ENCODE measurements at places on chromosomes 4 and X.

- no peak for DNase-seq
Observed at GRCh38 chr4:1771555-1772305, 21.4 kb upstream of the FGFR3 start.

GRCh38 chr4:14434483-14434882 is 567.8 kb upstream of the CPEB2 start:
- DNase-seq: no peak

GRCh38 chr4:109969919-109970318 is 57.2 kb downstream of the EGF start:
- DNase-seq: no peak

DNA sequence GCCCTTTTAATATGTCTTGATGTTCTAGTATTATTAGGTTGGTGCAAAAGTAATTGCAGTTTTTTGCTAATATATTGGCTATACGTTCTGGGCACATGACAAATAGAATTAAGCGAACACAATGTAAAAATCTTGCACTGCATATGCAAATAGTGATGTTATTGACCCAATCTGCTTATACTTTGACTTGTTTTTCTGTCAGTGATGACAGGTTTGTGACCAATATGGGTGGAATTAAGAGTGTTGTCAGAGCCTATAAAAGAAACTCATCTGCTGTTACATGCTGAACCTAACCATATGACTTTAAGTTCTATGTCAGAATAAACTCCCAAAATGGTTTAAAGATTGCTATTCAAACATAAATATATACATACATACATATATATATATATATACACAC is 30.7 kb upstream of the HPGD start:
- no peak for DNase-seq

GRCh38 chr4:10017037-10017893 is 4.0 kb downstream of the SLC2A9 start:
- no peak for DNase-seq

- no peak for DNase-seq
Observed at GRCh38 chr4:84782517-84782916, 184.0 kb downstream of the WDFY3 start.

- DNase-seq: no peak
Observed at GRCh38 chr4:142707401-142707800, 138.7 kb downstream of the INPP4B start.

- peak; percentile 44 for DNase-seq
Observed at GRCh38 chrX:18146954-18147353, 73.7 kb downstream of the BEND2 start.

DNA sequence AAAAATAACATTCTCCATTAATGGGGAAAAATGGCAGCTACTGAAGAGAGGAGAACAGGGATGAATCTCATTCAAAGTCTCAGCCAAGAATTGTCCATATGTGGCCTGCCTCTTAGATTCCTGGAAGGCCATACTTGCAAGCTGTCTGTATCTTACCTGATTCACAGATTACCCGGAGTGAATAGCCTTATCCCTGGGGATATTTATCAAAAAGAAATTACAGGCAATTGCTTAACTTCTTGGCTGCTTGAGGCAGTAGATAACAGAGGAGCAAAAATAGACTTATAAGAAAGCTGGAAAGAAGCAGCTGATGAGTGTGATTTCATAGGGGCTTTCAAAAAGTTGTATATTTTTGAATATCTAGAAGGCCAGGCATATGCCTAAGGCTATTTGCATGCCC is 68.8 kb upstream of the PPP1R2C start:
- DNase-seq: no peak

DNA sequence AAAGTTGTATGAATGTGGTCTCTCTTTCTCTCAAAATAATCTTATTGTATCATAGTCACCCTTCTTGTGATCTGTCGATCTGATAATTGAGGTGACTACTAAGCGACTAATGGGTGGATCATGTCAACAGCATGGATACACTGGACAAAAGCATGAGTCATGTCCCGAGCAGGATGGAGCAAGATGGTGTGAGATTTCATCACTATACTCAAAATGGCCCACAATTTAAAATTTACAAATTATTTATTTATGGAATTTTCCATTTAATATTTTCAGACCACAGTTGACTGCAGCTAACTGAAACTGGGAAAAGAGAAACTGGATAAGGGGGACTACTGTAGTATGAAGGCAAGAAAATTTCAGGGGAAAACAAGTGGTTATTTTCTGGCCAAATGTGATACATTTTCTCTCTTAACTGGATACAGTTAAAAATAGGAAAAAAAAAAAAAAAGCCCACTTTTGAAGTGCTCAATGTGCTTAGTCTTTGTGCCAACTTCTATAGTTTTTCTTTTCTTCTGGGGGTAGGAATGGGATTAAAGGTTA is 25.3 kb downstream of the FAM241A start:
- DNase-seq: no peak

DNA sequence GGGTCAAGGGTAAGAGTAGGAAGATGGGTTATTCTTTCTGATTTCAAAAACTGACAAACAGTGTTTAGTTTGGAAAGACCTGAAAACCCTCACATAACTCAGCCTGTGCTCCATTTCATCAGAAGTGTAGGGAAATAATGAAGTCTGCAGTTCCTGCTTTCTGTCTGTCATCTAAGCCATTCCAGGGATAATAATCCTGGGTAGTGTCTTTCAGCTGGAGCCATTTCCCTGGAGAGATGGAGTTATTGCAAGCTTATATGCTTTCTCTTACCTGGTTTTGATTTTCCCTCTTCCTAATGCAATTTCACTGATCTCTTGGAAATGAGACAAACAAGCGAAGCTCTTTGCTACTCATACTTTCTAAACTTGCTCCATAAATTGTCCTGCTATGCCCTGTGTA is 824.8 kb upstream of the LCORL start:
- no peak for DNase-seq

DNA sequence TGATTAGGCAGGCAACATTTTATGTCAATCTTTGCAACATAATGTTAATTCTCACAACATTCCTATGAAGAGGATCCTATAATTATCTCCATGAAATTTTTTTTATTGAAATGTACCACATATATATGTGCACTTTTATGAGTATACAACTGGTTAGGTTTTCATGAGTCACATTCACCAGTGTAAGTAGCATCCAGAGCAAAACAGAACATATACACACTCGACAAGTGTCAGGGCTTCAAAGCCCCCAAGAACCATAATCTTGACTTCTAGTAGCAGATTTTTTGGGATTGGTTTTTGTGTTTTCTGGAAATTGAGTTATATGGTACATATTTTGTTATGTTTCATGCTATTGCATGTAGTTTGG is 62.4 kb downstream of the ARHGAP10 start:
- no peak for DNase-seq

DNA sequence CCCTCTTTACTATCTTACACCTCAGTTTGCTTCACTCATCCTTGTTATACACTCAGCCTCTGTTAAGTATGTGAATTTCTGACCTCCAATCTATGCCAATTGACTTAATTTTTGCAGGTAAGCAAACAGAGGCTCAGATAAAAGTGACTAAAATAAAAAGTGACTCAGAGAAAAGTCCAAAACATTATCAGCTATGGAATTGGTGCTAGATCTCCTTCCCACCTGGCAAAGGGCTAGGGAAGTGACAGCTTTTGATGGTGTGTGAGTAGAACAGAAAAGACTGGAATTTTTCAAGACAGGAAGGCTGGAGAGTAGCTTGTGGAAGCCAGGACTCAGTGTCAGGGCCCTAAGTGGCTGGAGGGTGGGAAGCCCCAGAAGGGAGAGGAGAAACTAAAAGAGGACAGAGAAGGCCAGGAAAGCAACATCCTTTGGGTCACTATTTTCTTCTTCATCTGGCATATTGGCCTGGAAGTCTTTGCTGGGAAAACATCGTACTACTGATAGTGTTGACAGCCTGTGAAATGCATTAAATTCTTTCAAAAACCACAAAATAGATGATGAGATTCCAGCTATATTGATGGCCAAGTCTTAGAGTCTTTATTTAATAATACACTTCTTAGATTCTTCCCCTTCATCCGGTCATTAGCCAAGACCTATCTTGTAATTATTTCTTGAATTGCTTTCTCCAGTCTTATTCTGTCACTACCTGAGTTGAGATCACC is 392.8 kb downstream of the RAPGEF2 start:
- DNase-seq: no peak

GRCh38 chr4:17173300-17173699 is 274.9 kb upstream of the LDB2 start:
- DNase-seq: peak; percentile 38

DNA sequence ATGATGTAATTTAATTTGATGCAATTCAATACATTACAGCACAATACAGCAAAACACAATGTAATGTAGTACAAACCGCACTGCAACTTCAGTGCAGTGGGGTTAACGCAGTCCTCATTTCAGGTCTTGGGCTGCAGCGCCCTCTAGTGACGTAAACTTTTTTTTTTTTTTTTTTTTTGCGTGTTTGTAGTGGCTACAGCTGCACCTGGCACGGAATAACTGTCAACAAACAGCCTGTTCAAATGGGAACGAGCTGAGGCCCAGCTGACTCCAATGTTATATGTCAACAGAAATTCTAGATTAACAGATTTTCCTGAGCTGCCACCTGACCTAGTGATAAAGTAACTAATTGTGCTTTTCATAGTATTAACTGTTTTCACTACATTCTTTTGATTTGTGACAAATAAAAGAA is 33.5 kb upstream of the RASSF6 start:
- peak; percentile 67 for DNase-seq

DNA sequence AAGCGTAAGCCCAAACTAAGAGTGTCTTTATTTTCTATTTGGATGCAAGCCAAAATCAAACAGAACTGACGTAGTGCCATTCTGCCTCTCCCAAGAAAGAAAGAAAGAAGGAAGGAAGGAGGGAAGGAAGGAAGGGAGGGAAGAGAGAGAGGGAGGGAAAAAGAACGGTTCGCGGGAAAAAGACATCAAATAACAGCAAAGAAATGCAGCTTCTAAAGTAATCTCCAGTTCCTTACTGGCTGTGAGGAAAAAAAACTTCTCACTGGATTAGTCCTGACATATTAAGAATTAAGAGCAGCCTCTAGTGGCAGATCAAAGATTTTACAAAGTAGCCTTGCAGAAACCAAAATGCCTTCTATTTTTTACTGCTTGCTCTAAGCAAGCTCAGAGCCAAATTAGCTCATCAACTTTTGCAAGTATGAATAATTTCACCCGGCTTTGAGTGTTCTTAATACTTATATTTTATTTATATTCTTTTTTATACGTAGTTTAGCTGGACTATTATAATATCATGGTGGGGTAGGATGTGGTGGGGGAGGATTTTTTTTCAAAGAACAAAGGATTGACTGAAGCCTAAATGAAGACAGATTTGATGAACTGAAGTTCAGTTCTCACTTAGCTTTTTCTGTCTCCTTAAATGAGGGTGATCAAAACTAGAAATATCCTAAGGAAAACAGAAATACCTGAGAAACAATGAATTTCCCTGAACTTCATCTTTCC is 36.6 kb downstream of the PITX2 start:
- DNase-seq: peak; percentile 61

DNA sequence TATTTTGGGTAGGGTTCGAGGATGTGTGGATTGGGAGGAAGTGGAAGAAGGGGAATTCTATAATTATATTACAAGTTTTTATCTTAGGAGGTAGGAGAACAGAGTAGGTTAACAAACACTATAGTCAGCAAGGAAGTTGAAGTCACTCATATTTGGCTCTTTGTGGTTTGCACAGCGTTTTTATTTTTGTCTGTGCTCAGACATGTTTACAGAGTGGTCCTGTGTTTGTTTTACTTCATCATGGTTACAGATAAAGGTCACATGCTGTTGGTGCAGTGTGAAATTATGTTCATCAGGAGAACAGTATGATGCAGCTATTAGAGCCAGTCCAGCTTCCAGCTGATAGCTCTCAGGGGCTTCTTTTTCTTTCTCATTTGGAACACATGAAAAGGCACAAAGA is 299.9 kb upstream of the SFRP2 start:
- no peak for DNase-seq

- DNase-seq: peak; percentile 57
Observed at GRCh38 chr4:185183622-185184281, 20.0 kb downstream of the CFAP97 start.

DNA sequence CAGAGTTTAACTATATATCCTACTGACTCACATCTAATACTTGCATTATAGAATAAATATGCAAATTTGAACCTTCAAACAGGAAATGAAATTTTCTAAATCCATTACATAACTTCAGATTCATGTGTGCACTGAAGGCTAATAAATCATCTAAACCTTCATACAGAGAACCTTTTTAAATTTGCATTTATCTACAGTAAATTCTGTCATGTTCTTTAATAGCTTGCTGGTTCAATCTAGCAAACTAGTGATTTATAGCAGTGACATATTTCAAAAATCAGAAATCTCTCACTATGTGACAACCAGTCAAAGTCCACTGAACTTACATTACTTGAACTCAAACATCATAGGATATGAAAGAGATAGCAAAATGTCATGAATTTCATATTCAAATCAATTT is 65.1 kb downstream of the LRBA start:
- DNase-seq: no peak

DNA sequence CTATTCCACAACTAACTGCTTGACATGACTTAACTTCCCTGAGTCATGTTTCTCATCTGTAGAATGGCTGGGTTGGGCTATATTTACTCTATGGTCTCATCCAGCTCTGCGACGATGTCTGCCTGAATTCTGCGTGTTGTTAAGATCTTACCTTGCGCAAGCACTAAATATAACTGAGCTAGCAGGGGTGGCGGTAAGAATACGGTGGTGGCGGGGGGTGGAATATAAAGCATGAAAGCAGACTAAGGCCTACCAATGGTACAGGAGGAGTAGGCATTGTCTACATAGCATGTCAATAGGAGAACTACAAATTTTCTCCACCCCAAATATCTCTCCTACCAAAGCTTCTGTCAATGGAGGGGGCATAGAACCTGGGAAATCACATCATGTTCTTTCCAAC is 45.7 kb upstream of the DCLK2 start:
- DNase-seq: no peak

Measured in iPS-NIHi11 (cell line).